ENCODE measurements at places on chromosomes 7 and 10. TPM values are rescaled to one million over a fixed set of nuclear protein-coding genes. Genes with fewer than 3 reads are reported as not detected.

DNA sequence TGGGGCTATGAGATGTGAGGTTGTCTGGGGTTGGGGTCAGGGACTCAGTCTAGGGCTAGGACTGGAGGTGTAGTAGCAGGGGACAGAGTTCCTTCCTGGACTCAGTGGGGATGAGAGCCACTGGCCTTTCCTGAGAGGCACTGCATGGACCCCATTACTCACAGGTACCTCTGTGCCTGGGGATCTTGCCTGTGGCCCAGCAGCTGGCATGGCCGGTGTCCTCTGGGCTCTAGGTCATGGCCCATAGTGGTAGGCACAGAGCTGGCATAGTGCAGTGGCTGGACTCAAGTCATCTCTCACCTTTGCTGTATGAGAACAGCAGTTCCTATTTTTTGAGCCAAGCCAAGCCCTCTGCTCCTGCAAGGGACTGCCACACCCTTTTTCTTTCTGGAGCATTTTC lies 51.9 kb downstream of the NEURL1 start:
- no peak for DNase-seq
- H3K27ac ChIP-seq = no peak overlapping the region

DNA sequence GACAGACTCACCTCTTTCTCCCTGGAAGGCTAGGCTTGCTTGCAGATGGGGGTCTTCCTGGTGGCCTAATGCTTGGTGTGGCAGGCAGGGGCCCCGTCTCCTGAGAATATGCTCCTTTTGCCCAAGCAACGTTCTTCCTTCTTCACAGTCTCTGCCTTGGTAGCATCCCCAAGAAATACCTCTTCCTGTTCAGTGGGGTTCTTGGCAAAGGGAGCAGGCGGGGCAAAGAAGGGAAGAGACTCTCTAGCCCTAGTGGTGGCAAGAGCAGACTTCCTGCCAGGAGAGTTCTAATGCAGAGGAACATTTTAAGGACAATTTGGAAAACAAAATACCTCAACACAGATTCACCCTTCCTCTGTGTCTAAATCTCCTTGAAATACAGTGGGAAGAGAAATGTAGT lies at the start of gene CLEC5A:
CLEC5A (minus strand) TSS at position 179 of the 400 bp plus-strand sequence. CDS start 682 bp downstream, outside the sequence.
- no peak for DNase-seq
- H3K27me3 ChIP-seq = no peaks in the 10 kb centered on the region

- no peak overlapping the region for H3K27ac ChIP-seq
- no peaks in the 10 kb centered on the region for H3K36me3 ChIP-seq
- H3K4me1 ChIP-seq = no peaks in the 10 kb centered on the region
Observed at GRCh38 chr10:9015005-9015404, 960.5 kb downstream of the GATA3 start.

DNA sequence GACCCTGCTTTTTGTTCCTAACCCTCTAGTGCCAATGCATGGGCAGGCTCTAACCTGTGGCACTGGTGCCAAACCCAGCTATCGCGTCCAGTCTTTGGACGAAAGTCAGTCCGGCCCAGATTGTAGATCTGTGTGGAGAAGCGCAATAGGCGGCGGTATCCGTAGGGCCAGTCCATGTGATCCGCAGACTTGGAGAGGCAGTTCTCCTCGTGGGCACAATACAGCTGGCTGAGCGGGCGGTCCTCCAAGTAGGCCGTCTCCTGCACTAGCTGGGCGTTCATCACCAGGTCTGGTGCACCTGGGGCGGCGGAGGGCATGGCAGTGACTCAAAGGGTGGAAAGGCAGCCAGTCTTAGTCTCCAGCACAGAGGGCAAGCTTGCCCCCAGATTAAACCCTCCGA lies 14.5 kb downstream of the LOXL4 start:
- no peaks in the 10 kb centered on the region for H3K4me1 ChIP-seq
- no peak for DNase-seq
- no peak overlapping the region for H3K4me3 ChIP-seq
- H3K36me3 ChIP-seq = peaks cover 15% of the 10 kb centered on the region

- peak; percentile 100 for DNase-seq
- peaks cover 6% of the 10 kb centered on the region for H3K36me3 ChIP-seq
- H3K27me3 ChIP-seq = peaks cover 6% of the 10 kb centered on the region
- H3K4me3 ChIP-seq = peak within 1 kb of the TSS; percentile 95
Observed at GRCh38 chr7:100586266-100587025, at the start of gene FBXO24. FBXO24 (plus strand) TSS chr7:100586328; CDS start chr7:100586626, 298 bp downstream.

RAMP3 gene
- not detected for total RNA-seq

HDAC9 gene
- 29.2 TPM for total RNA-seq

SOSTDC1 gene
- total RNA-seq = not detected

GNG11 gene
- 27.6 TPM for total RNA-seq

Measured in HFFc6 (cell line).